GM23338 (cell line): ENCODE measurements at places on chromosomes 12 and 14. TPM values are rescaled to one million over a fixed set of nuclear protein-coding genes. Genes with fewer than 3 reads are reported as not detected.

GRCh38 chr12:57844709-57845477 lies 1.6 kb downstream of the CTDSP2 start:
- peak; percentile 82 for DNase-seq

GRCh38 chr14:102819747-102820330 lies 42.6 kb downstream of the TRAF3 start:
- DNase-seq = no peak

DNA sequence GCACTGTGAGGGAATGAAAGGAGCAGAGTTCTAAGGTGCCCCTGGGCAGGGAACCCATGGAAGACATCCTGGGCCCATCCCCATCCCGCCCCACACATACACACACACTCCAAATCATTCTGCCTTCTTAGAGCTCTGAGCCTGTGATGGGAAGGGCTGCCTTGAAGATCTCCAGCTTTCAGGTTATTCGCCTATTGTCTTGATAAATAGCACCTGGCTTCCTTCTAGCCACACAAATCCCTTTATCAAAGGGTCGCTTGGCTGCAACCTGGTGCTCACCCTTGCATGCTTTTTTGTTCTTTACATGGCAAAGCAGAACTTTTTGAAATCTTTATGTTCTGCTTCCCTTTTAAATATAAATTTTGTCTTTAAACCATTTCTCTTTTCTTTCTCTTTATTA lies 112.2 kb upstream of the TMTC1 start:
- peak; percentile 39 for DNase-seq

DNA sequence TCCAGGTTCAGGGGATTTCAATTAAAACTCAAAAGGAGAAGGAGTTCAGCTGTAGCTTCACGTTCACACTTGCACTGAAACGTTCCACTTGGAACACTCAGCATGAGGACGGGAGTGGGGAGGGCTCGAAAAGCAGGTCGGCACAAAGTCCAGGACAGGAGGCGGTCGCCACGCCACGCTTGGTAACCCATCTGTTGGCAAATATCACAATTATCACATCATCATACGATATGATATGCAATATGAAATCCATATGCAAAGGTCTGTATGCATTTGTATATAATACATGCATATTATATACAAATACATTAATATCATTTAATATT lies 17.2 kb downstream of the ADGRD1 start:
- no peak for DNase-seq

- DNase-seq = no peak
These were observed 62.0 kb upstream of the BCL11B start for GRCh38 chr14:99333841-99334635.

- DNase-seq = no peak
These were observed 725.9 kb upstream of the MDGA2 start for GRCh38 chr14:48401321-48401720.

- no peak for DNase-seq
These were observed 660.8 kb downstream of the TMEM121 start for GRCh38 chr14:106187216-106187615.

DNA sequence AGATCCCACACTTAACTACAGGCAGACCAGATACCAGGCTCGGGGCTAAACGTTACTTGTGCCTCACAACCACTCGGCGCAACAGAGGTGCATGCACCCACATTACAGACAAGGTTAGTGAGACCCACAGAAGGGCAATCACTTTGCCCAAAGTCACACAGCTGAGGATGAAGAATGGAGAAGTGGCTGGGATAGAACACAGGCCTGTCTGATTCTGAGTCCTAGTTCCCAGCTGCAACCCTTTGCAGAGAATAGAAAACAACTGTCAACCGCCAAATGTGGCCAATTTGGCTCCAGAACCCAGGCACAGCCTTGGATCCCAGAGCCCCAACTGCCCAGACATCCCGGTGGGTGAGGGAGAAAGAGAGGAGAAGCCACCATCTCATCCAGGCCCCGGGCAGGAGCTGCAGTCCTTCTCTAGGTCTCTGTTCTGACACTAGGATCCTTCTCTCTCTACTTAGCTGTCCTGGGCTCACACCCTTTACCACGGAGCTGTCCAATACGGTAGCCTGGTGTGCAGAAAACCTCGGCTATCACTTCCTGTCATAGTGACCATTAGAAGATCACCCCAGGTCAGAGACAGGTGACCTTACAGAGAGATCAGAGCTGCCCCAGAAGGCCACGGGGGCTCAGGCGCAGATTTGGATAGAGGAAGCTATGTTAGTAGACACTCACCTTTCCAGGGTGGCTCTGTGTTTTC lies 59.1 kb downstream of the FAM222A start:
- DNase-seq = no peak

DNA sequence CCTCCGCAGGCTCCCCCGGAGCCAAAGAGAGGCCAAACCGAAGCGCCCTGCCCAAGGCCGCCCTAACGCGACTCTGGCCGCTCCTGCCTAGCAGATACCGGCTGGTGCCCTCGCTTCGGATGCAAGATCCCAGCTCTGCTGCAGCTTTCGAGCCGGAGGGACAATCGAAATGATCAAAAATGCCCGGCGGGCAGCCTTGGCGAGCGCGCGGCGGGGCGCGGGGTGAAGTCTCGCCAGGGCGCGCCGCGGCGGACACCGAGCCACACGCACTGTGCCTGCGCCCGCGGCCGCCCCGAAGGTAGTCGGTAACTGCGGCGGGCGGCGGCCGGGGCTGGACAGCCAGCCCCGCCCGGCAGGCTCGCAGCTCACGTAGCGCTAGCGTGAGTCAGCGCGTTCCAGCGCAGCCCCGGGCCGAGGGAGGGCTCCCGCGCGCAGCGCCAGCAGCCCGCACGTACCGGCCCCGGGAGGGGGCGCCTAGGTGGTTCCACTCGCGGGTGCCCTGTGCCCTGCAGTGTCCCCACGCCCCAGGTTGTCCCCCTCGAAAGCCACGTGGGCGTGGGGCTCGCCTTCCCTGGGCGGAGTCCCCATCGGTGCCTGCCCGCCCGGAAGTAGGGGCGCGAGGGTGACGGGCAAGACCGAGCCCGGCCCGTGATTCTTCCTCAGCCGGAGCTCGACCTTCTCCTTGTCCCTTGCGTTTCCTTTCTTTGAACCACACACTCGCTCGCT lies 109.2 kb upstream of the EGLN3 start:
- peak; percentile 84 for DNase-seq

GRCh38 chr12:96441816-96442215 lies 41.6 kb upstream of the CDK17 start:
- no peak for DNase-seq

DNA sequence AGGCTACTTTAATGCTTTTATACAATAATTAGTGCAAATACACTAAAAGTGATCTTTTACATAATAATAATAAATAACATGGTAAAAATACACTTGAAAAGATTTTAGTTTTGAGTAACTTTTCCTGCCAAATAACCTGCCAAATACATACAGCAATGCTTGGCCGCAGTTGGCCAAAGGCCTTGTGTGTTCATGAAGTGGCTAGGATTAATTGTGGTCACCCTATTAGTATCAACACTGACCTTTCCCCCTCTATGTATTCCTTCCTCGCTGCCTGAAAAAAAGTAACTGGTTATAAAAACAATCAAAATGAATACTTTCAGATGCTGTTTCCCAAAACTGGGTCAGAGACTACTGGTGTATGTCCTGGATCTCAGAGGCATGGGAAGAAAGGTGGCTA lies 34.3 kb downstream of the KICS2 start:
- DNase-seq = no peak

- DNase-seq = no peak
These were observed 75.0 kb upstream of the CCDC60 start for GRCh38 chr12:119259484-119259883.

GRCh38 chr14:56754921-56755320 lies 55.4 kb downstream of the OTX2 start:
- no peak for DNase-seq

DNA sequence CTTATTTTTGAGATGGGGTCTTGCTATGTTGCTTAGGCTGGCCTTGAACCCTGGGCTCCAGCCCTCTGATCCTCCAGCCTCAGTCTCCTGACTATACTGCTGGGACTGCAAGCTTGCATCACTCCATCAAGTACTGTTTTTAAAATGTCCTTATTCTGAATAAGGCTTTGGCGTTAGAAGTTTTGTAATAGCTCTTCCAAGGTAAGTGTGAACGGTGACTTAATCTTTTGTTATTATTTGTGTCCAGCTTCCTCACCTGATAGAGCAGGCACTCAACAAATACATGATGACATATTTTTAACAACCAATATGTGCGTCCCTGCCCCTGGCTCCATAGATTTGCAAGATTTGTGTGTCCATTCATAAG lies 1.4 kb downstream of the C1RL start:
- DNase-seq = no peak

GRCh38 chr14:23062002-23062401 lies 4.7 kb upstream of the CDH24 start:
- no peak for DNase-seq

DNA sequence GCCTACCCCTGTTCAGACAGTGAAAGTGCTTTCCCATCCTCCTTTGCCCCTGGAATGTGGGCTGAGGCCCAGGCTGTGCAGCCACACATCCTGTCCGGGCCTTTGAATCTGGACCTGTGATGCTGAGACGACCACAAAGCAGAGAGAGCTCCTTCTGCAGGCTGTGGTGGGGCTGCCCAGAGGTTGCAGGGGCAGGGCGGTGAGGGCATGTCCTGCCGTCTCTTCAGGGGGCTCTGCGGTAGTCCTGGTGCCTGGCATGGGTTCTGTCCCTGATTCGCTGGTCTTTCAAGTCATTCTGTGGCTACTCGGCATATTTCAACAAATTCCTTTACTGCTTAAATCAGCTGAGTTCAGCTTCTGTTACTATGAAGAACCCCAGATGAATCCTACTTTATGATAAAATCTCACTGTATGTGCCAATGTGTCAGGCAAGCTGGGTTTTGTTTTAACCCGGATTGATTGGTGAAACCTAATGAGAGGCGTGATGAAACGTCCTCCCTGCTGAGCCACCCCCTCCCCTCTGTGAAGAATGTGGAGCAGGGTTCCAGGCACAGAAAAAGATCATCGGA lies 63.4 kb upstream of the DICER1 start:
- peak; percentile 17 for DNase-seq

INSM2 gene
- total RNA-seq = not detected in 2 replicates

CLEC6A gene
- 0.19 TPM in 1 of 2 replicates, not detected in the other for total RNA-seq

OLR1 gene
- total RNA-seq = not detected in 2 replicates

SLC38A1 gene
- total RNA-seq = 234 and 281 TPM in 2 replicates

SLC35F4 gene
- total RNA-seq = not detected in 2 replicates

RNASE3 gene
- total RNA-seq = not detected in 2 replicates

GALNT6 gene
- total RNA-seq = 18.6 and 20.2 TPM in 2 replicates

DCAF5 gene
- 15.2 and 15.7 TPM in 2 replicates for total RNA-seq

MTERF2 gene
- 4.7 and 9.2 TPM in 2 replicates for total RNA-seq

PRPH gene
- total RNA-seq = 0.24 and 0.62 TPM in 2 replicates
